ENCODE measurements at places on chromosomes 5 and 9. TPM values are rescaled to one million over a fixed set of nuclear protein-coding genes. Genes with fewer than 3 reads are reported as not detected.

SOHLH1 gene
- total RNA-seq, result not detected

RMRP gene
- 15,158 TPM for total RNA-seq

CDKN2B gene
- total RNA-seq, result 3.1 TPM

NTRK2 gene
- under 0.01 TPM for total RNA-seq

IRGM gene
- total RNA-seq, result not detected

ATOX1 gene
- total RNA-seq, result 66.3 TPM

UBE2D2 gene
- 52.2 TPM for total RNA-seq

GABRB2 gene
- total RNA-seq, result not detected

FBN2 gene
- 5.7 TPM for total RNA-seq

ACTL7B gene
- not detected for total RNA-seq

C9orf40 gene
- 3.8 TPM for total RNA-seq

NFIB gene
- total RNA-seq, result 70.6 TPM

PAX5 gene
- total RNA-seq, result not detected

TSSK1B gene
- total RNA-seq, result not detected

RFESD gene
- 0.97 TPM for total RNA-seq

EFNA5 gene
- total RNA-seq, result 53.3 TPM

NR5A1 gene
- not detected for total RNA-seq

JMY gene
- 16.1 TPM for total RNA-seq

PDCD1LG2 gene
- 7.0 TPM for total RNA-seq

FRRS1L gene
- under 0.01 TPM for total RNA-seq

CDX1 gene
- not detected for total RNA-seq

CORO2A gene
- total RNA-seq, result 2.6 TPM

SLC25A48 gene
- total RNA-seq, result not detected

FGD3 gene
- not detected for total RNA-seq

TRAPPC13 gene
- total RNA-seq, result 16.0 TPM

MEF2C gene
- total RNA-seq, result 75.9 TPM

IFNA2 gene
- not detected for total RNA-seq

SHLD3 gene
- 5.7 TPM for total RNA-seq

Data from bladder microvascular endothelial cell (primary cell).